ENCODE measurements at places on chromosomes 11 and 22.

DNA sequence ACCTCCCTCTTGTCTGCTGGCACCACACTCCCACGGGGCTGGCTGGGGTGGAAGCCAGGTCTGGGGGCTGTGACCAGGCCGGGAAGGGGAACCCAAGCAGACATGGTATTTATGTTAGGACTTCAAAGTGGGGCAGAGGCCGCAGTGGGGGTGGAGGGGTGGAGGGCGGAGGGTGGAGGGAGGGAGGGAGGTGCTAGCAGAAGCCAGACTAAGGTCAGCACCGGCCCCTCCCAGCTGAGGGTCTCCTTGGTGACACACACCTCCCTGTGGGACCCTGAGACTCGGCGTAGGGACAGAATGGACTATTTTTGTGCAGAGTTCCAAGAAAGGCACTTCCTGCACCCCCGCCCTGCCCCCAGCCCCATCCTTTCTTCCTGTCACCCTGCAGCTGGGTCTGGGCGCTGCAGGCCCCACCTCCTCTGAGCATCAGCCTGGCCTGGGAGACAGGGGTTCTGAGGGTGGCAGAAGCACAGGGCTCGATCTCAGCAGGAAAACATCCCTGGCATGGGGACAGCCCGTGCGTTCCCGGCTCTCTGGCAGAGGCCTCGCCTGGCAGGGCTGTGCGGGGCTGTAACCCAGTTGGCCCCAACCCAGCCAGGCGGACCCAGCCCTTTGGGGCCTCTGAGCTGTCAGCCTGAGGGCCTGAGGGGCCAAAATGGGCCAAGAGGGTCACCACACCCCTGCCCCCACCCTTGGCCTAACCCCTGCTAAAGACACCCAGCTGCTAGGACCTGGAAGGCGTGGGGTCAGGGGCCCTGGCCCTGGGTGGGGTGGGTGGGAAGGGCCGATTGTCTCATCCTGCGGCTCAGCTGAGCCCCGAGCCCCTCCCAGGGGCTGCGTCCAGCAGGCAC lies 9.6 kb upstream of the CD248 start:
- DNase-seq: no peak

GRCh38 chr22:44086271-44087088 lies 62.4 kb downstream of the PARVB start:
- no peak for DNase-seq

GRCh38 chr11:64391839-64392238 lies 32.9 kb downstream of the RPS6KA4 start:
- DNase-seq: no peak

DNA sequence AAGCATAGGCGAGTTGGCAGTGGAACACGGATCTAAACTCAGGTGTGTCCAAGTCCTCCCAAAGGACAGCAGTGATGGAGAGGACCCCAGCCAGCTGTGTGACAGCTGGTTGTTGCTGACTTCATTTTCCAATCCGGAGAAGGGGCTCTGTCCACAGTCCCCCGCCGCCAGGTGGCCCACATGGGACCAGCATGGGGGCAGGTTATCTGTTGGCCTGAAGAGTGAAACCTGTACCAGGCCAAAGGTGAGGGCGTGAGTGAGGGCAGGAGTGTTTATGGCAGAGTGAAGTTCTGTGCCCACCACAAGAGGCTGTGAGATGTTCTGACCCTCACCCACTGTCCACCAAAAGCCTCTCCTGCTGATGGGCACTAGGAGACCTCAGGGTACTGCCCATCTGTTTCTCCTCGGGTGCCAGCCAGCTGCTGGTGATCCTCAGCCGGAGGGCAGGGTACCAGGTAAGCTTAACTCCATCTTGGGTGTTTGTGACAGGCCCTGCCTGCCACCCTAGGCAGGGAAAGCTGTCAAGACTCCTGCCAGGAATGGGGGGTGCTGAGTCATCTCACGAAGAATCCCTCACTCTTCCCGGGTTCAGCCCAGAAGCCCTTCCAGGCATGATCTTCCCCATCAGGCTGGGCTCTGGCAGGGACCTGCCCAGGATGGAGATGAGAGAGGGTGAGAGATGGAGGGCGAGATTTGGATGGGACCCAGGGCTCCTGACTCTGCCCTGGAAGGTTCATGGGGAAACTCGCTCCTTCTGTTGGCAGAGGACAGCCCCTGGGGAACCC lies 15.5 kb upstream of the TAB1 start:
- DNase-seq: no peak

DNA sequence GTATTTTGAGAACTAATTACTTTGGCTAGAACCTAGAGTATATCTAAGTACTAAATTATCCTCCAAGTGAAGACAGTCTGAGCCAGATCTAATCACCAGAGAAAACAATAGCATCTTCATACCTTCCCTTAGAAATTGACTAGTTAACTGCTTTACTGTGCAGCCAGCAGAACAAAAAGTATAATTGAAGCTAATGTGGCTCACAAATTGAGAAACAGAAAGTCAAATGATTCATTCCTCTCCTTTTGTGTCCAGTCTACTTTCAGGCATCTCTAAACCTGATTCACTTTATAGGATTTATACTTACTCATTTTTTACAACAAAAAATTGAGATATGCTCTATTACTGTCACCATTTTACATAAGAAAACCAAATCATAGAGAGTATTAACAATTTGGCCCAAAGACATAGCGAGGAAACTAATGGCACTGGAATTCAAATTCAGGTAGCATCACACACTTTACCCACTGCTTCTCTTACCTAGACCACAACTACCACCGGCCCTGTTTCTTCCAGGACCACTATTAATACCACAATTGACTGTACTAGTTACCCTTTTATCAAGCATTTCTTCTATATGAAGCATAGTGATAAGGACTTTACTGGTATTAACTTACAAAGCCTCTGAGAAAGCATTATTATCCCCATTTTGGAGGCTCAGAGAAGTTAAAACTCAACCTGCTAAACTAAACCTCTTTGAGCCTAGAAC lies 1402.6 kb upstream of the TENM4 start:
- DNase-seq: no peak

DNA sequence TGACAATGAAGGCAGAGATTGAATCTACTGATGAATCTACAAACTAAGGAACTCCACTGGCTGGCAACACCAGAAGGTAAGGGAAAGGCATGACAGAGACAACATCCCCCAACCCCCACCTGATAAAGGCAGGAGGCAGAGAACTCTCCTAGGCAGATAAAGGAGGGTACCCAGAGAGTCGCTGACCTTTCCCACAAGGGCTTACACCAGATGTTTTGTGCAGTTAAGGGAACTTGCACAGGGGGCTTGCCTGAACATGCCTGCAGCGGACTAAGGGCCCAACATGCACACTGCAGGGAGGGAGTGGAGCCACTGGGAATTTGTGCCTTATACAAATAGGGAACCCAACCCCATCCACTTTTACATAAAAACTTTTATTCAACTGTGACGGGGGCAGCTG lies 1996.9 kb upstream of the RAG2 start:
- no peak for DNase-seq

DNA sequence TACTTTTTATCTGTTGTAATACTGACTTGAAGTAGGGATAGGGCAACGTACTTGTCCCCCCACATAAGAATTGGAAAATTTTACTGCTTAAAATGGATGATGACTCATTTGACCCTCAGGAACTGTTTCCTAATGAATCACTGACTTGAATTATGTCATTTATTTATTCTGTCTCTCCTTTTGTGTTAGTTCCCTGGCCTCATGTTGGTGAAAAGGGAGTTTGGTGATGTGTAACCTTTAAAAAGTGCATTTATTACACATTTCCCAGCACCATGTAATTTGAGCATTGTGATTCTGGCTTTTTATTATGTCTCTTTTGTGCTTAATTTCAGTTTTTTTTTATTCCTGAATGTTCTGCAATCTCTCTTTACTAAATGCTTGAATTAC lies 20.3 kb upstream of the PGM2L1 start:
- DNase-seq: no peak

GRCh38 chr11:120169981-120170698 lies 32.2 kb upstream of the TRIM29 start:
- no peak for DNase-seq

DNA sequence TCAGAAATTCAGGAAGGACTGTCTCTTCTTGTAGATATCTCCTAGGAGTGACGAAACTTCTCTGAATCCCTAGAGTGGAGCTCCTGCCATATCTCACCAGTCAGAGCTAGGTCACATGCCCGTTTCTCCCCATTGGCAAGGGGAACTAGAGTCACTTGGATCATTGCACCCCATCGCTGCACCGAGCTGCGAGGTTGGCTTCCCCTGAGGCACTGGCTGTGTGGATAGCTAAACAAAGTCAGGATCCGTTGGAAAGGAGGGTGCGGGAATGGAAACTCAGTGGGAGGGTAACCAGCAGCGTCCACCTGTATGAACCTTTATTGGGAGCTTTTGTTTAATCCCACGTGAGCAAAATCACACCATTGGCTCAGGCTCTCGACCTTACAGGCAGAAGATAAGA lies 283.8 kb downstream of the BRD1 start:
- no peak for DNase-seq

DNA sequence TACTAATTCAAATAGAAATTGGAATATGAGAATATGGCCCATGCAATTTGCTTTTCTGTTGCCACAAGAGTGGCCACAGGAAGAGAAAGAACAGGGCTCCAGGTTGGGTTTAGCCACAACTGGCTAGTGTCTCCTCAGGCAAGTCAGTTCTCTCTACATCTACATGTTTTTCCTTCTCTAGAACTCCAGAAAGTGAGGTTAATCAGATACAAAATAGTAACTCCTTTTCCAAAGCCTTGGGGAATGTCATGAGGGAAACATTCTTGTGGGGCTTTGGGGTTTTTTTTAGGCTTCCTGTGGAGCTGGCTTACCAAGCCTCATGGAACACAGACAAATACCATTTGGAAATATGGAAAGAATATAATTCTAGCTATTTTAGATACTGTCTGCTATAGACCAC lies 161.6 kb downstream of the NAV2 start:
- DNase-seq: no peak

DNA sequence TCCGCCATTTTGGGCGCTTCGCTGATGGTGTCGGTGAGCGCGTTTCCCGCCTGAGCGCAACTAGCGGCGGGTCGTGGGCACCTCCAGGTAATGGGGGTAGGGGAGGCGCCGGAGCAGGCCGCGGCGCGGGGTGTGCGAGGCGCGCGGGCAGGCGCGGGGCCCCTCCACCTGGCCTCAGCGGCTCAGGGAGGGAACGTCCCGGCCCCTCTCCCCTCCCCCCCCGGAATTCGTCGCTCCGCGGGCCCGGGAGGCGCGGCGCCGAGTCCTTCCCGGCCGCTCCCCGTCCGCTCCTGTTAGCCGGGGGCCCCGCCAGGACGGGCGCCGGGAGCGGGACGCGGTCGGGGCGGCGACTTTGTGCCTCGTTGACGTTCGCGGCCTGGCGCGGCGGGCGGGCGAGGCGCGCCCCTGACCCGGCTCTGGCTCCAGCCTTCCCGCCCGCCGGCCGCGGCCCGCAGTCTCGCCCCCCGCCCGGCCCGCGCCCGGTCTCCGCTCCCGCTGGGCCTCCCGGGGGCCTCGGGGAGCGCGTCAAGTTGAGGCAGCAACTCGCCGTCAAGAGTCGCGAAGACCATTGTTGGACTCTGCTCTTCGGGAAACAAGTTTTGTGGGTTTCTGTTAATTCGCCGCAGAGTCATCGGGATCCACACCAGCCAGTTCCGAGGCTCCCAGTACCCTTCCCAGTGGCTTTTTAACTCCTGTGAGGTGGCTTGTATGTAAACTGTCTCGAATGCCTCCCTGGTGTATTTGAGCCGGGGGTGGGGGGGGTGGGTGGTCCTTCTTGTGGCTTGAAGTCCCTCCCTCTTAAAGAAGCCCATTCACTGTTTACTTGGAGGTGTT lies at the start of gene PPP6R3:
Gene PPP6R3, plus strand, starts transcription at position 12 of the 834 bp plus-strand sequence. CDS start 76,913 bp downstream, outside the sequence.
- DNase-seq: no peak

- no peak for DNase-seq
Measured at GRCh38 chr11:215581-216037, 8.1 kb downstream of the RIC8A start.

GRCh38 chr11:19714022-19714386 lies 1.4 kb downstream of the NAV2 start:
- no peak for DNase-seq

DNA sequence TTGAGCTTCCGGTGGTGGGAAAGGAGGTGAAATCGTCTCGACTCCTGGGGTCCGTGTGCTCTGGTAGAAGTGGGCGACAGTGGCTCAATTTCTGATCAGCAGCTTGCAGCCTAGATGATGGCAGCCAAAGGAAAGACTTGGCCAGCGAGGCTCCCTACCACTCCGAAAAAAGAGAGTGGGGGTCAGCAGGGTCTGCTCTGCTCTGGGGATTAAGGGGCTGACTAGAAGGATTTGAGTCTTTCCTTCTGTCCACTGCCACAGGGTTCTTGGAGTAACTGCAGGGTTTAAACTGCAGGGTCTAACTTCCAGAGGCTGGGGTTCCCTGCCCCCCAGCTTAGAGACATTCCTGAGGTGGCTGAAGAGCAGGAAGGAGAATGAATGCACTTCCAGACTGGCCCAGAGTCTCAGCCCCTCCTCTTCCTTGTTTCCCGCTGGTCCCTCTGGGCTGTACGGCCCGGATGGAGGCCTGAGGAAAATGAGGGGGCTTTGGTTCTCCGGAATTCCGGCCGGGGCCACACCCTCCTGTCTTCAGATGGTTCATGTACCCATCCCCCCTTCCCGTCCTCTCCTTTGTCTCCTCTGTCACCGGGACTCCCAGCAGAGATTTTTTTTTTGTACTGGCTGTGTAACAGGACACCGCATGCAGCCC lies 907 bp downstream of the SERPINH1 start:
- DNase-seq: no peak

DNA sequence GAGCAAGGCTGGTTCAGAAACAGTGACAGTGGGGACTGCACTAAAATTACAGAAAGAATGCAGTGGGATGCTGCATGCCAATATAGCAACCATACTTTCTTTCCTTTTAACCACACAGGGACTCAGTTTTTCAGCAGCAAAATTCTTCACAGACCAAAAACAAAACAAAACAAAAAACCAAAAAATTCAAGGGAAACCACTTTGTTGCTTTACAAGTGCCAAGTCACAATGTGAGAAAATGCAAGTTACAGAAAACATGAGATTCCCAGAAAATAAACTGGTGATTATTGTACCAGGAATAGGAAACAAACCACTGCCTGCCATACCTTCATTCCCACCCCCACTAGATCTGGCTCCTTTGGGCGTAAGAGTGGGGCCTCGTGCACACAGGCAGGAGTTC lies 52.6 kb downstream of the TENM4 start:
- DNase-seq: no peak

DNA sequence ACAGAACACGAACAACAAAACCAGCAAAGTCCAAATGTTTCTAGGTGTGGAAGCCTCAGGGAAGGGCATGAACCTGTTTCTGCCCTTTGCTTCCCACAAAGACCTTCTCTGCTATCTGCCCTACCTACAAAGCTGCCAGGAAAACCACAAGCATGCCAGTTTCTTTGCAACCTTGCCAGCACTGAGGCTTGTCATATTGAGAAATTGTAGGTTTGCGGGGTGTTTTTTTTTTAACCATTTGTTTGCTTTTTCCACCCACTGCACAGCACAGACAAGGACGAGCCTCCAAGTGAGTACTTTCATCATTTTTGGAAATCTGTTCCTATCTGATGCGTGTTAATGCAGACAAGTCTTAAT lies 12.8 kb downstream of the PARVG start:
- no peak for DNase-seq

Measured in activated T-helper 9 cell treated with anti-CD3 and anti-CD28 coated beads, Interleukin-2, amount 50 U/mL, for 16 hours (primary cell).